Heart right ventricle (tissue), 16 donors: ENCODE measurements at places on chromosomes 3 and 15. TPM values are rescaled to one million over a fixed set of nuclear protein-coding genes. Genes with fewer than 3 reads are reported as not detected.

DNA sequence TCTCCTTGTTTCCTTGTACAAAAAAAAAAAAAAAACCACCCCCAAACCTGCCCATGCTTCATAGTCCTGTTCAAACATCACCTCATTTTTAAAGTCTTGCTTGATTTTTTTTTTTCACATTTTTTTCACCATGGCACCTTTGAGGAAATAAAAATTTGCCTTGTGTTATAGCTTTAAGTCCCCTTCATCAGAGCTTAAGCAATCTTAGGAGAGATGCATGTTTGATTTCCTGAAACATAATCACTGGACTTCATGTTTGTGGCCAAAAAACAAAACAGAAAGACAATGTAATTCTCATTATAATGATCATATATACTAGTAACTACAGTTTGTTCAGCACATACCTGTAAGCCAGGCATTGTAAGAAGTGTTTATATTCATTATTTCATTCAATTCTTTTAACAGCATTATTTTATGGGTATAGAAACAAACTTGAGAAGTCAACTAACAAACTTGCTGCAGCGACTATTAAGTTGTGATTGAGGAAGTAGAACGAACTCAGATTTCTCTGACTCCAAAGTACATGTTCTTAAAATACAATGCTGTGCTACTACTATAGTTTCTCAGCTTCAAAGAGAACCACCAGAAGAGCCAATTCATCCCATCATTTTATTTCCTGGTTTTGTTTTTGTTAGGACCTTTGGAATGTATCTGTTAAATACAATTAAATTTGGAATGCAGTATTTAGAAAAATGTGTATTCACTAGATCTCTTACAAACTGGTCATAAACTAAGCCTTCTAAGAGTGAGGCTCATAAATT is 203.8 kb downstream of the TCF12 start:
- no peak for DNase-seq

DNA sequence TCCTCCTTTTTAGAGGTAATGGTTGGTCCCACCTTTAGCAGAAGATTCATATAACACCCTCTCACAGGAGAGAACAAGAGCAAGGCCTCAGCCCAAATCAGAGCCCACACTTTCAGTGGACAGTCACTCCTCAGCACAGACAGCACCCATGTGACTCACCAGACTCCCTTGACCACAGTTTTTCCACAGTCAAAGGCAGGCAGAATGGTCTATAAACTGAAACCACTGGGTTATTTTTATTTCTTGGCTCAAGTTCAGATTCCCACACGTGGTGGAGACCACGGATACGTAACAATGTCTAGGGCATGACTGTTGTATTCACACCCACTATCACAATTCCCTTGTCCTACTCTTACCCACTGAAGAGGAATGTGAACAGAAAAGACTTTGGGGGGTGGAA is 237.8 kb upstream of the UBE2E1 start:
- no peak for DNase-seq

Gene MFN1
- polyA plus RNA-seq: 22.6 TPM

Gene SERINC4
- polyA plus RNA-seq: 0.59 TPM
